ENCODE measurements at places on chromosomes 1 and 21.

GRCh38 chr21:25638660-25639550 lies at the start of gene JAM2:
JAM2 (plus strand) TSS chr21:25639258; CDS start chr21:25639822, 564 bp downstream.
- peak; percentile 26 for DNase-seq

DNA sequence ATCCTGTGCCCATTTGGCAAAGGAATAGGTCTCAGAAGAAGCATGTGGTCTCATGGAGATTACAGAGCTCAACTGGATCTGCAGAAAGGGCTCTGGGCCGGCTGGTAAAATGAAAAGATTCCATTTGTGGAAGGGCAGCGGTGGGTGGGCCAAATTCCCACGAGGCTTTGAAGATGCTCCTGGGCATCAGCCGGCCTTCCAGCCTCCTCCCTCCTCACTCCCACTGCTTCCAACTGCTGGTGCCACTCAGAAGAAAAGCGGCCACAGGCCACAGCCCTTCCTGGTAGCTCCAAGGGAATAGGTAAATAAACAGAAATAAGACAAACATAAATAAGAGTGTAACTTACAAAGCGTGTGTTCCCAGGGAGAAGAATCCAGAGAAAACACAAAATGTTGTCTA lies 136.3 kb upstream of the SLC44A3 start:
- DNase-seq, result no peak

- DNase-seq, result no peak
Measured at GRCh38 chr1:230702934-230703678, 10.8 kb downstream of the AGT start.

- no peak for DNase-seq
Measured at GRCh38 chr1:112114540-112114939, 125.1 kb upstream of the KCND3 start.

DNA sequence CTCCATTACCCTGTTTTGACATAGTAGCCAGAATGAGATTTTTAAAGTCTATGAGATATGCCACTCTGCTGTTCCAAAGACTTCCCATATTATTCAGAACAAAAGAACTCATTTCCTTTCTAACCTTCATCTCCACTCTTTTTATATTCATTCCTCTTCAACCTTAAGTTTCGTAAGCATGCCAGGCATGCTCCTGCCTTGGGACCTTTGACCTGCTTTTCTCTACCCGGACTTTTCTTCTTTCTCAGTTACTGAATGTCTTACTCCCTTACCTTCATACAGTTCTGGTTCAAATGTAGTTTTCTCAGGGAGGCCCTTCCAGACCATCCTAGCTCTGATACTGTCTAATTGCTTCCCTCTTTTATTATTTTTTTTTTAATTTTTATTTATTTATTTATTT lies 81.1 kb downstream of the TNNI3K start:
- no peak for DNase-seq

DNA sequence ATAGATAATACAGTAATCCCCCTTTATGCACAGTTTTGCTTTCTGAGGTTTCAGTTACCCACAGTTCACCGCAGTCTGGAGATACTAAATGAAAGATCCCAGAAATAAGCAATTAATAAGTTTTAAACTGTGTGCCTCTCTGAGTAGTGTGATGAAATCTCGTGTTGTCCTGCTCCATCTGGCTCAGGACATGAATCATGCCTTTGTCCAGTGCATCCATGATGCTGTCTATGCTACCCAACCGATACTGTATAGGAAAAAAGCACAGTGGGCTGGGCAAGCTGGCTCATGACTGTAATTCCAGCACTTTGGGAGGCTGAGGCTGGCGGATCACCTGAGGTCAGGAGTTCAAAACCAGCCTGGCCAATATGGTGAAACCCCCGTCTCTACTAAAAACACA lies 85.0 kb upstream of the SLC2A1 start:
- DNase-seq, result no peak

DNA sequence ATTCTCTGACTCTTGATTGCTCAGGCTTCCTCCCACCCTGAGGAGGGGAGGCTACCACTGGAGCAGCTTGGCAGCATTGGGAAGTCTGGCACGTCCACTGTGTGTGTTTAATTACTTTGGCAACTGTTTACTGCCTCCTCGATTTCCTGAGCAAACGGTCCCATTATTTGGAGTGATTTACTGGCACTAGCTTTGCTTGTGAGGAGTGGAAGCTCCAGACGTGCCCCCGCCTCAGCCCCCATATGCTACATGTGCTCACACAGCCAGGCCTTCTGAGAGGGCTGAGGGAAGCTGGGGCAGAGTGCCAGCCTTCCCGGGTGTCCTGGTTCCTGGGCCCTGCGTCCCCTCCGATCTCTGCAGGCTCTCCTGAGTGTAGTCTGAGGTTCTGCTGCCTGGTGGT lies 306.2 kb downstream of the PTPRU start:
- DNase-seq, result no peak

DNA sequence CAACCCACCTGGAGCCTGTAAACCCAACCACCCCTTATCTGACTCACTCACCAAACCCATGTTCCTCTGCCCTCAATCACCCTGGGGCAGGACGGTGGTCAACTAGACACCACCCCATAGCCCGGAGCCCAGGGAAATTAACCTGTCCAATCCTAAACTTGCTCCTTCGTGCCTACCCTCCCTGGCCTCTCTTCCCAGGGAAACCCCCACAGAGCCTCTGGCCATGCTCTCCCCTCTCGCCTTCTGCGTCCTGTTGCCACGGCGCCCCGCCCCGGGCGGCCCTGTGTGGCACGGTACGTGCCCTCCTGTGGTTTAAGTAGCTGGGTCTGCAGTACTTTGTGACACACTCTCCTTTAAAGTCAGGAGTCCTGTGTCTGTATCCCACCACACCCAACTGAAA lies 4.0 kb upstream of the FTCD start:
- no peak for DNase-seq

Data from stimulated activated CD4-positive, alpha-beta T cell treated with anti-CD3 and anti-CD28 coated beads, Interleukin-15, amount 100 ng/mL, for 1 hour (primary cell).